ENCODE measurements at places on chromosomes 1 and 21.

GRCh38 chr1:119814288-119814687, 3.0 kb upstream of the REG4 start:
- no peak for DNase-seq

DNA sequence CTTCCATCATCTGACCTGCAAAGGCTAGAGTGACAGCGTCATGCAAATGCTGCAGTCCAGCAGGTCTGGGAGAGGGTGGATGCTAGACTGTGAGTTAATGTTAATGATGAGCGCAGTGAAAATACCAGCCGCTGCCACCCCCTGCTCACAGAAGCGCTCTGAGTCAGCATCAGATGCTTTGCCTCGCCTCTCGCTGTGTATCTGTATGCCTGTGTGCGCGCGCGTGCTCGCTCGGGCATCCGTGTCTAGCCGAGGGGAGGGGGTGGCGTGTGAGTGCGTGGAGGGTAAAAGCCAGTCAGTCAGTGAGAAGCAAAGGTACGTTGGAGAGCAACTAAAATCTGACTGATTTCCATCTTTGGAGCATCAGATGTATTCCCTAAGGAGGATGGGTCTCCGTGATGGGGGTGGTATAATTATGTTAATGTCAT, 858.7 kb downstream of the USP25 start:
- DNase-seq, result peak; percentile 45

DNA sequence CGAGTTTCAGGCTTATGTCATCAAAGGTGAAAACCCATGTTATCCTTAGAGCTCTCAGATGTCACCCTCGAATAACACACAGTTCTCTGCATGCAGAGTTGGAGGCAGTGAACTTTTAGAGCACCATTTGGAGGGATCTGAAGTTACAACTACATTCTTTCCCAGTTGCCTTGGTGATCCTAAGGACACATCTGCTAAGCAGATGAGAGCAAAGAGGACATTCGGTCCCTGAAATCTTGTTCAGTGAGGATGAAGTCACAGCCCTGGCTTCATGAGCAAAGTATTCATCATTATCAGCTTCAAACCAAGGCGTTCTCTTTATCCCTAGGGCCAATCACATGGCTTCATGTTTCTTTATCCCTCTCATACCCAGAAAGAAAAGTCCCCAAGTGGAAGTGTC, 23.1 kb upstream of the MCOLN2 start:
- peak; percentile 39 for DNase-seq

DNA sequence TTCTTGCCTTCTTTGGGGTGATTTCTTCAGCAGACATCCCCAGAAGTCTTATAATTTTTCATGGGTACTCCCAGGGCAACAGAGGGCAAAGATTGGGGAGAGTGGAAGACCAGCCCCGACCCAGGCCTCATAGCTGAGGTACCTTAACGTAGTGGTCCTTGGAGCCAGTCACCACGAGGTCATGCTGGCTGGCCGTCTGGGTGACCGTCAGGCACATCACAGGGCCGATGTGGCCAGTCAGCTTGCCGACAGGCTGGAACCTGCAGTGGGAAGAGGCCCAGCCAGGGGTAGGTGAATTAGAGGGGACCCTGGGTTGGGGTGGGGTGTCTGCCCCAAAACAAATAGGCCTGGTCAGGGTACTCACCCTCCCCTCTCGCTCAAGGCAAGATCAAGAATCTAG, 46.9 kb downstream of the KIF21B start:
- no peak for DNase-seq

GRCh38 chr1:44318097-44319088, 36.7 kb downstream of the ERI3 start:
- no peak for DNase-seq

DNA sequence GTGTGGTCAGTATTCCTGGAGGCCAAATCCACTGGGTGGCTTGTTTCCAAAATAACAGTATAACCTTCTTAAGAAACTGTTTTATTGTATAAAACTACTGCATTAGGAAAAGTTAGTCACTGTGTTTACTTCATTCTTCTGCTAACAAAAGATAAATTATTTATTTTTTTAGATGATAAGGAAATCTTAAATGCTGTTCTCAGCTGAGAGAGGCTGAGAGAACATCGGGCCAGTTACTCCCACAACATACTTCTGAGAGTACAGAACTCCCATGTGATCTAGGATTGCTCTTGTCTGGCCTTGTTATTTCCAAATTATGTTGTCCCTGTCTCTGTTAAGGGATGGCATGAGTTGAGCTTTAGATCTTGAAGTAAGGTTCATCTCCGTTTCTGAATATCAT, 96.7 kb upstream of the CXADR start:
- DNase-seq, result no peak

DNA sequence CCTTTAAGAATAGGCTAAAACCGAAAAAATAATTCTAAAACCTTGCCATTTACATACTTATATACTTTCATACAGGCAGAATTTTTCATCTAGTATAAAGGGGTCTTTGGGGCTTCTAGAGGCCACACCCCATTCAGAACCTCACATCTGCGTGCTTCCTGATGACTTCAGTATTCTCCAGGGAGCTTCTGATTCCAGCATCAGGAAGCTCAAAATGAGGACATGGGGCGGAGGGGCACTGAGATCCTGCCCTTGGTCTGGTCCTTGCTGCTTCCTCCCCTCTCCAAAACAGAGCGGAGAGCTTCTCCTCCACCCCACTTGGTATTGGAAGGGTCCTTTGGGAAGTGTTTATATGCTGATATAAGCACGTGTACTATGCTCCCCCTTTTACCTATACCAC, 13.8 kb downstream of the PAX7 start:
- DNase-seq, result no peak

All from AG09309 (cell line).